Activated naive CD4-positive, alpha-beta T cell treated with anti-CD3 and anti-CD28 coated beads, Interleukin-2, amount 10 ng/mL, durations not matched to agents 7 days and 5 days (primary cell): ENCODE measurements at places on chromosomes 2 and 18.

- DNase-seq: no peak
Measured at GRCh38 chr2:239822146-239822831, 202.9 kb downstream of the NDUFA10 start.

- DNase-seq: no peak
Measured at GRCh38 chr18:61639886-61640285, 252.9 kb downstream of the RNF152 start.

DNA sequence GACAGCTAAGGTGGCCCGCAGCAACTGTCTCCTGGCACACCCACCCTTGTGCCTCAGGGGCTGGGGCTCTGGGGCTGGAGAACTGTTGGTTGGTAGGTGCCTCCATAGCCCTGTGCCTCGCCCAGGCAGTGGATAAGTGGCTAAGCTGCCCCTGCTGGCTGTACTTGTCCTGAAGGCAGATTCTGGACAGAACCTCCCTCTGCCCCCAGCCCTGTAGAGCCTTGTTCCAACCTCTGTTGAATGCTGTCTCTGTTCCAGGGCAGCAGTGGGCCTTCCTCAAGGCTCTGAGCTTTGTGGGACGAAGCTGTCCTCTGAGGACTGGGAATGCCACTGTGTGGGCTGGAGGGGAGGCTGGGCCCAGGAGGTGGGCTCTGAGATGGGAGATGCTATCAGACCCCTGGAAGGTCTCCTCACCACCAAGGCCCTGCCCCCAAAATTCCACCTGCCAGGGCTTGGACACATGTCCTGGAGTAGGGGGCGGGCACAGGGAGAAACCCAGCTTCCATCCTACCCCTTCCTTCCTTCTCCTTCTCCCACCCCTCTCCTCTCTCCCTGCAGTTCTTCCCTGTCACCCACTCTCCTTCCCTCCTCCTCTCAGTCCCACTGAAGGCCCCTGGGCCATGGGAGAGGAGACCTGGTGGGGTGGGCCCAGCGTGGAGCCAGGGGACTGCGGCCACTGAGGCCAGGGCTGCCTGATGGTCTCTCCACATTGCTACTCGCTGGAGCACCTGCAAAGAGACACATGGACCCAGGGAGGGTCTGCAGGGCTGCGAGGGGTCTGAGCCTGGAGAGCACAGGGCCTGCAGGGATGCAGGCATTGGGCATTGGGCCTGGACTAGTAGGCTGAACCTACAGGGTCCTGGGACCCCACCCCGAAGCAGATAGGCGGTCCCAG lies 1.7 kb upstream of the PDCD1 start:
- DNase-seq: no peak

DNA sequence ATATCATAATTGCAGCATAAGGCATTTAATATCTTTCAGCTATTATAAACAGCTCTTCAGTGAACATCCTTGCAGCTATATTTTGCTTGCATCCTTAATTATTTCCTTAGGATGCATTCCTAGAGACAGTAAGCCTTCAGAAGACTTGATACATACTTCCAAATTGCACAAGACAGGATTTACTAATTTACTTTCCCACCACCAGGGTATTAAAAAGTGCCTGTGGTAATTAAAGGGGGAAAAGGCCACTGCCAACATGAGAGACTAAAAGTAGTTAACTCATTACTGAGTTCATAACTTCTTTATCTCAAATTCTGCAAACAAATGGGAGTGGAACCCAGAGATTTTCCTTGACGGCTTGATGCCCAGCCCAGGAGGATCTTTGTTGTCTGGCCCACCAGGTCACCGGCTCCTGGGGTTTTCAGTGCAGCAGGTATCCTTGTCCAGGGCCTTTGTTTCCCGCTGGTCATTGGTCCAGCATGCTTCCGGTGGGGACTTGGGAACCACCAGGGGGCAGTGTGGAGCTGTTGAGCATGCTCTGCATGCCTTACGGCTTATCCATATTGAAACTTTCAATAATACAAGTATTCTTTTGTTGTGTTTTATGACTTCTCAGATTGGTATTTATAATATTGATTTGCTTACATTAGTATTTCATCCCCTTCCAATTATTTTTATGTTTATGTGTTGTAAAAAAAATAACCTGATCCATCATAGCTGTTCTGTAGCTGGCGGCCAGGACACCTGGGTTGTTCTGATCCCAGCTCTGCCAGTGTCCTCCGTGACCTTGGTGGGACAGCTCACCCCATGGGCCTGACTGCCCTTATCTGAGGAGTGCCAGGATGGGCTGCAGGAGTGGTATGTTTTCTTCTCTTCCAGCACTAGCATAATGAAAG lies 61.4 kb downstream of the TGOLN2 start:
- DNase-seq: peak; percentile 81

- no peak for DNase-seq
Measured at GRCh38 chr2:110682872-110683271, 5.0 kb upstream of the BUB1 start.

DNA sequence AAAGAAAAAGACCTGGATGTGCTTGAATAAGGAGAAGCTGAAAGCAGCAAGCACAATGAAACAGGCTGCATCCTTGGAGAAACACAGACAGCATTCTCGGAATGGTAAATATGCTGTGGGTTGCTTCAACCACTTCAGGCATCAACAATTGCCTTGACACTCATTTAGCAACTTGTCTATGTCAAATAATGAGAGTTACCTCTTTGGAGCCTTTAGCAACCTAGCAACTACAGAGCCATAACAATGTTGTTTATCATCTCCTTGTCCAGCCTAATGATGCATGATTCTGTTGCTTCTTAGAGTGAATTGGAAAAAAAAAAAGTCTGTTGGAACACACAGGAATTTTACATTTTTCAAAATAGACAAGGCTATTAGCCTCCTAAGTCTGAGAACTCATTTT lies 410.6 kb downstream of the PIK3C3 start:
- DNase-seq: no peak

DNA sequence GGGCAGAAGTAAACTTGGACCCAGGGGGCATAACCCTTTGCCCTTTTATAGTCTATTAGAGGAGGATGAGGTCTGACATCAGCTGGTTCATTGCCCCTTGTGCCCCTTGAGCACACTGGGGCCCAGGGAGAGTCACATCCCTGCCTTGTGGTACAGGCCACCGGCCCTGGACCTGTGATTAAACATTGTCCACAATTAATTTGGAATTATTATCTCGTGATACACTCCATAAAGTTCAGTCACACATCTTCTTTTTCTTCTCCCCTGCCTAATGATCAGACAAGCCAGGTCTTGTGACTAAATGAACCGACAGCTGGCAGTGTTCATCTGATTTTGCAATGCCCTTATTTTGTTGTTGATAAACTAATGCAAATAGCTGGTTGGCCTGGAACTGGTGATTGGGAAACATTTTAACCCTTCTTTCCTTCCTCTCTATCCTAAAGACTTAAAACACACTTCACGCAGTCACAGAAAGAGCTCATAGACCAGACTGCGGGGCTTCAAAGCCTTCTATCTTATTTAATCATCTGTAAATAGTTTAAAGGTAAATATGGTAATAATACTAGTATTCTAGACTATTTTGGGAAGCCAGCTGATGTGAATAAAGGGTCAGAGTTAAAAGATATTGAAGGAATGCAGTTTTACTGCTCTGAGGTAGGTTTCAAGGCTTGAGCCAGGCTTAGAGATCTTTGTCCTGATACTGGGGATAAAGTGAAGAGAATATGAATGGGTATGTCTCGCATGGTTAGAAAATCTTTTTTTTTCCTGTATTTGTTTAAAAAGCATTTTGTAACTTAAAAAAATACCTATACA lies 13.4 kb downstream of the IL1R1 start:
- DNase-seq: no peak

DNA sequence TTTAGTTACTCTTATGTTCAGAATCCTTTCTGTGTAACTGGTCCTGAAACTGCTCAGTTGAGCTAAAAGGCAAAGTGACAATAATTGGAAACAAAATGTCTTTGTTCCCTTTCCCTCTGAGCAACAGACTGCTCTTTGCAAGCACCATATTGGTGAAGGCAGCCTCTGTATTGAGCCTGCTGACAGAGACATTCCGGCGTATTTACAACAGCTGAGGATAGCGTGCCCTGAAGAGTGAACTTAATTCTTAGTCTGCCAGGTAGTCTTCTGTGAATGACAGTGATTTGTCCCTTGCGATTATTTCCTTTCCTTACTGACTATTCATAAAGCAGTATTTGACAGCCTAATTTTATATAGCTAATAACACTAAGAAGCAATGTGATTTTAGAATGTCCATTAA lies 239.1 kb downstream of the CPS1 start:
- DNase-seq: no peak

- no peak for DNase-seq
Measured at GRCh38 chr2:224417947-224418346, 16.0 kb upstream of the FAM124B start.

GRCh38 chr18:57210107-57210715 lies 63.3 kb downstream of the BOD1L2 start:
- no peak for DNase-seq

GRCh38 chr2:19879120-19879519 lies 22.7 kb downstream of the TTC32 start:
- no peak for DNase-seq

- no peak for DNase-seq
Measured at GRCh38 chr18:51350081-51350480, 152.6 kb upstream of the MEX3C start.

GRCh38 chr18:5962362-5962761 lies 67.0 kb upstream of the TMEM200C start:
- no peak for DNase-seq

- no peak for DNase-seq
Measured at GRCh38 chr2:141207036-141207385, 923.8 kb downstream of the LRP1B start.

DNA sequence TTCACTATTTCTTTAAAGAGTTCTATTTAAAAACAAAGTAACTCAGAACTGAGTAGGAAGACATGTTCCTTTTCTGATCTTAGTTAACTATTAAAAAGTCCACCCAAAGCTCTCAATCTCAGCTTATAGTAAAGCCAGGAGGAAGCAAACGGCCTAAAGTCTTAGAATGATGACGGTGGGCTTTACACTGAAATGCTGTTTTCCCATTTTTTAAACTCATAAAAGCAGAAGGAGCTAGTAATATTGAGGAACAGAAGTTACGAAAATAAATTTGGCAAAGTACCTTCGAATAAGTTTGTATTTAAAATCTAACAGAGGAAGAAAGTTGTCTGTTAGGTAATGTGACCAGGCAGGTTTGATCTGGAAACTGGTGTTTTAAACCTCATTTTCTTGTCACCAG lies 111.1 kb downstream of the ZNF532 start:
- no peak for DNase-seq

DNA sequence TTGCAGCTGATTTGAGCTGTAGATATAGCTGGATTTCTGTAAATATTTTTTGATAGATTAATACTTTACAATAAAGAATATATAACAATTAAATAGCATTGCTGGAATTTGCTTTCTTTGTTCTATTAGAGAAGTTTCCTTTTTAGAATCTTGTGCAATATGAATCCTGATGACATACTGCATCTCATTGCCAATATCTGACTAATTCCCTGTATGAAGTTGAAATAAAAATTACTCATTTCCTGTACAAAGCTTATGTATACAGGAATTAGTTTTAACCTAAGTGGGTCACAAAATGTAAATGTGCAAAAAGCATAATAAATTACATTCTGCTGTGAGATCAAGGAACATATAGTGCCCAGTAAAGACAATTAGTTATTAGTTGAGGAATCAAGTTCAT lies 72.8 kb upstream of the TMEFF2 start:
- no peak for DNase-seq

DNA sequence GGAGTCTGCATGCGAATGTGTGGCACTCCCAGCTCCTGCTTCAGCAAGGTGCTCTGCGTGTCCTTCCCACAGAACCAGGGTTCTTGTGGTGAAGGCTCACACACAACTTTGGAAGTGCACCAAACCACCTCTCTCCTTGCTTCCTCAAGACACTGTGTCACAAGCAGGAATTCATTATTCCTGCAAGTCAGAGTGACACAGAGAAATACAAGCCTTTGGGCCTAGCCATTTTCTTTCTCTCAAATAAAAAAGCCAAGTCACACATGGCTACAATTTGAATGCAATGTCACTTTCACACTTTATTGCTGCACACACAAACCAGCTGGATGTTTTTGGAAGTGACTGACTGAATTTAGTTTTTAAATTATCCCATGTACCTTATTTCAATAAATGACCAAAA lies 30.1 kb upstream of the THOC1 start:
- DNase-seq: no peak

DNA sequence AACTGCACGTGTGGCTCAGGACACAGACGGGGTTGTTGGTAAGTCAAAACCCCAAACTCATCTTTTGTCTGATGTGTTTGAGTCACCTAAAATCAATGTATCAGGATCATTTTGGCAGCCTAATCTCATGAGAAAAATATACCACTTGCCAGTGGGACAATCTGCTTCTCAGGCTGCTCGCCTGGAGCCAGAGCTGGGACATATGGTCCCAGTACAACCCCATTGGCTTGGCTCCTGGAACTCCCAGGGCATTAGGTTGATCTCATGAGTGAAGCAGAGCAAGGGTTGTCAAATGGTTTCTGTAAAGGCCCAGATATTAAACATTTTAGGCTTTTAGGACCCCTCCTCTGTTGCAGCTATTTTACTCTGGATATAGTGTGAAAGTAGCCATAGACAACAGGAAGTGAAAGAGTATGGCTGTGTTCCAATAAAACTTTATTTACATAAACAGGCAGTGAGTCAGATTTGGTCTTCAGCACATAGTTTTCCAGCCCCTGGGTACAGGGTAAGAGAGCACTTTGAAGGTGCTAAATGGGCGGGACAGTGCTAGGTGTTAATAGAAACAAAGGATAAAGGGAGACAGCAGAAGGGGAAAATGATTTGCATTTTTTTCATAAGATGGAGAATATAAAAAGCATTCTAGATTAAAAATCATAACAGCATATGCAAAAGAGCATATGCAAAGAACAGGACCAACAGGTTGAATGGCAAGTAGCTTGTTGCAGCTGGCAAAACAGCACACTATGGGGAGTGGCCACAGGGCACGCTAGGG lies 290.8 kb downstream of the KCNS3 start:
- no peak for DNase-seq

DNA sequence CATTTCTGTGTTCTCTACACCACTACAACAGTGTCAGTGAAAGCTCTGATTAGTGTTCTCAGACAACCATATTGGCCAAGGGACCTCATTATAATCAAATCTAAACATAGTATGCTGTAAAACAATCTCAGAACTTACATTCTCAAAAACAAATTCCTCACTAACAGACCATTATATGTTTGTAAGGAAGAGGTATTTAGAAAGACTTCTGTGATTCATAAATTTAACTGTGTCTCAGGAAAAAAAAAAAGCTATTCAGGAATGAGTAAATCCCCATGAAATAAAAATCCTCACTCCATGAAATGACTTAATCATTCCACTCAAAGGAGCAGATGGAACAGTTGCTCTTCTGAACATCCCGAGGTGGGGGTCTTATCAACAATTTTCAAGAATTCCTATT lies 413.0 kb downstream of the CDH2 start:
- DNase-seq: no peak

DNA sequence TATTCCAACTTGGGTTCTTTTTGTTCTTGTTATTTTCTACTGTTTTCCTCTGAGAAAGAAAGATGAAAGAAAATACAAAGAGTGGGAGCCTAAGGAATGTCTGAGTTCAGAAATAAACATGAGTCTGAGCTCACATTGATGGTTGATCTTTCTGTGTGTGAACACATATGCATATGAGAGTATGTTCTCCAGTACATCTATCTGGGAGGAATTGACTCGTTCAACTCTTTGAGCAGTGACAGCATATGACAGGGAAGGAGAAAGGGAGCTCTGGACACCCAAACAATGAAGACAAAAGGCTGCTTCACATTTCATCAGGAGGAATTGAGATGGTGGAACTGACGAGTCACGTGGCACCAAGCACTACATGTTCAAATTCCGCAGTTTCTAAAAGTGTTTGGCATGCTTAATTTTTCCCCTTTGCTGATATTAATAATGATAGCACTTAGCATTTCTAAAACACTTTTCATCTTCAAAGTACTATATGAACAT lies 229.8 kb upstream of the ACVR2A start:
- DNase-seq: no peak

GRCh38 chr18:35464831-35465279 lies 32.9 kb downstream of the INO80C start:
- no peak for DNase-seq
